ENCODE measurements at places on chromosomes 2 and 18.

- no peak for DNase-seq
These were observed 798.3 kb upstream of the TMEFF2 start for GRCh38 chr2:192993059-192993458.

GRCh38 chr2:97788986-97789644, 75.7 kb downstream of the ZAP70 start:
- no peak for DNase-seq

DNA sequence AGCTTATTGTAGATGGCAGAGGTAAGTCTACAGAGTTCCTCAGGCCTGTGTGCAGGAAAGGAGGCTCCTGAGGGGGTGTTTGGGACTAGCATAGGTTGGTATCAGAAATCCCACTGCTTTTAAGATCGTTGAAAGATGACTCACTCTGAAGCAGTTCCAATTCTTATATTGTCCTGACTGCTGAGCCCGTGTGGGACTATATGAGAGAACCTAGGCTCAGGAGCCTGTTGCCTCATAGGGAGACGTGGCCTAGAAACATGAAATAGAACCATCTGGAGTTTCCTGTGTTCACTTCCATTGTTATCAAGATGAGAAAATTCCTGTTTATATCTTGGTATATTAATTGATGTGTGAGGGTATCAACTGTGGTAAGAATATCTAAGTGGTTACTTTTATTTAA, 5.7 kb downstream of the CCT7 start:
- DNase-seq = no peak

GRCh38 chr2:233006648-233007047, 6.4 kb downstream of the NGEF start:
- no peak for DNase-seq

GRCh38 chr2:102508863-102509262, 35.8 kb downstream of the SLC9A4 start:
- no peak for DNase-seq

DNA sequence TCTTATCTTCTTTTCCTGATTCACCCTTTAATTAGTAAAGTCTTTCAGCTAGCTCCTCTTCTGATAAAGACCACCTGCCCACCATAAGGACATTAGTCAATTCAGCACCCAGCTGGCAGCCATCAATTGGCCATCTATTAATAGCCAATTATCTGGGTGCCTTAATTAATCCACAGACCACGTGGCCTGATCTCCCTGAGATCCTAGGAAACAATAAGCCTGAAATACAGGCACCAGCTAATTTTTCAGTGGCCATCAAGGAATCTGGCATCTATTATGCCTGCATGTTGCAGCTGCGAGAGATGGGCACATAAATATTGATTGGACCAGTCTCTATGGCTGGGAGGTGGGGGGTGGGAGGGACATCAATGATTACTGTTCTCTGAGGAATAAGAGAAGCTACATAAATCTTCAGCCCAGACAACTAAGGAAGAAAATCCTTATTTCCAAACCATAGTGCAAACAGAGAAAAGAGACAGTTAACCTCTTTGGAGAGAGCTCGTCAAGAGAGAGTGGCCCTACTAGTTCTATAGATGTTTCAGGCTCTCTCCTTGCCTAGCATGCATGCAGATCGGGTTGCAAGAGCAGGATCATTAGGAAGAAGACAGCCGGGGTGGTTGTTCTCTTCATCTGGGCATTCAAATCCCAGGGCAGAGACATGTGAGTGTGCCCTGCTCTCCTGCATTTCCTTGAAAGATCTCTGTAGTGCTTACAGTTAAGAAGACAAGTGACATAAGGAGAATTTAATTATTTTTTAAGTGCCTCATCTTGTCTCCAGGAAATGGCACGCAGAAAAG, 8.7 kb downstream of the GALNT14 start:
- no peak for DNase-seq

DNA sequence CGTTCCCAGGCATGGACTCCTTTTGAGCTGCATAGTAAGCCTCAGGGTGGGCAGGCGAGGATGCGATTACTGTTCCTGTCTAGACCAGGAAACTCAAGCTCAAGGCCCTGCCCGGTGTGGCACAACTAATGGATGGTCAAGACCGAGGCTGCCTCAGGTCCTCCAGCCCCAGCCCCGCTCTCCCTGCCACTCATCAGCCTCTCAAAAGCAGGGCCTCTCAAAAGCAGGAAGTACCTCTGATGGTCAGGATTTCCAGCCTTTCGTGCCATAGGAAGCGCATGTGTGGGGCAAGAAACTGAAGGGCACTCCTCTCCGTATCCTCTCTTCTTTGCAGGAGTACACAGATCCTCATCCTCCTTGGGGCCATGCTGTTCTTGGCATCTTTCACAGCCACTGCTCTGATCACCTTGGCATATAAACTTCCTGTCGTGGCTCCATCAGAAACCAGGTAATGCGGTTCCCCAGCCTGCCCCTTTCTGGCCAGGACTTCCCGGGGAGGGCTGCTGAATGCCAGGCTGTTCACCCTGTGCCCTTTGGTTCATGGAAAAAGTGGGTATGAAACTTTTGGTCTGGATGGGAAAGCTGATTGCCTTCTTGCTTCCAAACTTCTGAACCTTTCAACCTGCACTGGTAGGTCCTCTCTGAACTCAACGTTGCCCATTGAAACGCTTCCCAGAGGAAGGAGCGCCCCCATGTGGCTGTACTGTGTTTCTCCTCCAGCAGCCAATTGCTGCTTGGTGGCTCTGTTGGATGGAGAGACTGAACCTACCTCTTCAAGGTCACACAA, 82.8 kb upstream of the SEC11C start:
- DNase-seq = no peak

DNA sequence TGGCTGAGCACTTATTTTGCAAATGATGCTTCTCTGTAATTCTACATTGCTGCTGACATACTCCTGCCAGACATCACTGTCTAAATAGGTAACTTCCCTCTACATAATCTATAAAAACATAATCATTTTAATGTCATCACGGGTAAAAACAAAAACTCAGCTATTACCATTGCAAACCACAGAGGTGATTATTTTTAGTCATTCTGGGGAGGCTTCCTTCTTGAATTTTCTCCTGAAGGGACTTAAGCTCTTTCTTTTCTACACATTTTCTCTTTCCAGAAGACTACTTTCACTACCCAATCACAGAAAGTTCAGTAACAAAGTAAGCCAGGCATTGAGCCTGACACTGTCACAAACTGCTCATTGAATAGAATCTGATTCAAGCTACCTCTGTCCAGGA, 40.4 kb upstream of the NFU1 start:
- no peak for DNase-seq

GRCh38 chr18:31040686-31041270, 1.8 kb downstream of the DSC3 start:
- DNase-seq = no peak

GRCh38 chr2:234797566-234798250, 154.1 kb upstream of the SH3BP4 start:
- DNase-seq = no peak

DNA sequence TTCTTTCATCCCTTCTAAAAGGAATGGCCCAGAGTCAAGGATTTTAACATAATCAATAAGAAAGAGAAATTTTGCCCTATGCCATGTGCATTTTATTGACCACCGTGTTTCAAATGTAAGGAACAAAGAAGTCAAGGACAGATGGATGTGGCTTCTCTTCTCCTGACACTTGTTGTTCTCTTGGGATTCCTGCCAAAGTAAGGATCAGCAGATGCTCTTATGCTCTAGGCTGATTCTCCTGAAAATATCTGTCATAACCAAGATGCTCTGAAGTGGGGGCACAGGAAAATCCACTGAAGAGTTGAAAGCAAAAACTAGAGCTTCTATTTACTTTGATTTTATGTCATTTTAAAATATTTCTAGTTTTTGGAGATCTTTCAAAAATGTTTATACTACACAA, 72.9 kb upstream of the SYT4 start:
- DNase-seq = no peak

DNA sequence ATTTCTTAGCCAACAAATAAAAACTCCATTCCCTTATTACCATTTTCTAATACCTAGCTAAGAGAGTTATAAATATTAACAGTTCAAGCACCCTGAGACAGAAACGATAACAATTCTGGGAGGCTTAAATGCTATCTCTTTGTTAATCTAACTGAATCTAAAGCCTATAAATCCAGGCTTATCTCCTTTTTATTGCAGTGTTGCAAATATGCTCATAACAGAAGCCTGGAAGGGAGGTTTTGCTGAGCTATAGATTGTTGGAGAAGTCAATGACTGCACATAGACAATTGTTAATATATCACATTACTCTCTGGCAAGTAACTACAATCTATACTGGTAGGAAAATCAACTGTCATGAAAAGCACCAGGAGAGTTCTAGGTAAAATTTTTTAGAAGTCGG, 30.2 kb downstream of the ATF2 start:
- DNase-seq = no peak

Data from iPS DF 6.9 (cell line).